Natural killer cell treated with Interleukin-12 subunit alpha and Interleukin-12 subunit beta and Interleukin-15 and Interleukin-18, amount 100 ng/mL, for 72 hours (primary cell): ENCODE measurements at places on chromosomes 16 and 17. TPM values are rescaled to one million over a fixed set of nuclear protein-coding genes. Genes with fewer than 3 reads are reported as not detected.

GRCh38 chr17:71071837-71072236, 902.5 kb downstream of the KCNJ2 start:
- no peak overlapping the region for H3K4me3 ChIP-seq
- DNase-seq: no peak
- no peaks in the 10 kb centered on the region for H3K27me3 ChIP-seq
- no peak overlapping the region for H3K27ac ChIP-seq

GRCh38 chr16:4017807-4018206, 98.4 kb downstream of the ADCY9 start:
- DNase-seq: no peak
- H3K4me1 ChIP-seq: peaks cover 48% of the 10 kb centered on the region
- no peak overlapping the region for H3K4me3 ChIP-seq
- H3K36me3 ChIP-seq: peaks cover 6% of the 10 kb centered on the region
- no peak overlapping the region for H3K27ac ChIP-seq
- H3K27me3 ChIP-seq: no peaks in the 10 kb centered on the region

The LDAF1 gene
- 5.2 TPM for total RNA-seq

The TBC1D3G gene
- not detected for total RNA-seq

The MT1H gene
- not detected for total RNA-seq
